ENCODE measurements at places on chromosomes 11 and 22.

GRCh38 chr11:120333801-120334200 lies 2.4 kb upstream of the ARHGEF12 start:
- no peak for DNase-seq

DNA sequence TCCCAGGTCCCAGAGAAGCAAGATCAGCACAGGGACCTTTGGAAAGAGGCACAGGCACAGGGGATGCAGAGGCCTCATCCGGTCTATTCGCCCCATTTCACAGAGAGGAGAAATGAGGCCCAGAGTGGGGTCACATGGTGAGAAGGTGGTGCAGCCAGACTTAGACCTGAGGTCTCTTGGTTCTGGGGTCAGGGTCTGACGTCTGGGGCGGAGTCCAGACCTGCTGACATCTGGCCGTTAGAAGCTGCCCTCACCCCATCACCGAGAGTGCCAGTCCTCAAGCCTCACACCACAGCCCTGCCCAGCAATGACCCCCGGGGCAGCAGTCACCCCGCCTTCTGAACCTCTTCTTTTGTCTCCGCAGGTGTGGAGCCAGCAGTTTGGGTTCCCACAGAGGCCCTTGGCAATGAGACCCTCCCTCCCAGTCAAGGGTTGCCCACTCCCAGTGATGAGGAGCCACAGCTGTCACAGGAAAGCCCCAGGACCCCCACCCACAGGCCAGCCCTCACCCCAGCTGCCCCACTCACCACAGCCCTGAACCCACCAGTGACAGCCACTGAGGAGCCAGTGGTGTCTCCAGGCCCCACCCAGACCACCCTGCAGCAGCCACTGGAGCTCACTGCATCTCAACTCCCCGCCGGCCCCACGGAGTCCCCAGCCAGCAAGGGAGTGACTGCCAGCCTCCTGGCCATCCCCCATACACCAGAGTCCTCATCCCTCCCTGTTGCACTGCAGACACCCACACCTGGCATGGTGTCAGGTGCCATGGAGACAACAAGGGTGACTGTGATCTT lies 62.4 kb downstream of the OTOG start:
- DNase-seq = no peak

DNA sequence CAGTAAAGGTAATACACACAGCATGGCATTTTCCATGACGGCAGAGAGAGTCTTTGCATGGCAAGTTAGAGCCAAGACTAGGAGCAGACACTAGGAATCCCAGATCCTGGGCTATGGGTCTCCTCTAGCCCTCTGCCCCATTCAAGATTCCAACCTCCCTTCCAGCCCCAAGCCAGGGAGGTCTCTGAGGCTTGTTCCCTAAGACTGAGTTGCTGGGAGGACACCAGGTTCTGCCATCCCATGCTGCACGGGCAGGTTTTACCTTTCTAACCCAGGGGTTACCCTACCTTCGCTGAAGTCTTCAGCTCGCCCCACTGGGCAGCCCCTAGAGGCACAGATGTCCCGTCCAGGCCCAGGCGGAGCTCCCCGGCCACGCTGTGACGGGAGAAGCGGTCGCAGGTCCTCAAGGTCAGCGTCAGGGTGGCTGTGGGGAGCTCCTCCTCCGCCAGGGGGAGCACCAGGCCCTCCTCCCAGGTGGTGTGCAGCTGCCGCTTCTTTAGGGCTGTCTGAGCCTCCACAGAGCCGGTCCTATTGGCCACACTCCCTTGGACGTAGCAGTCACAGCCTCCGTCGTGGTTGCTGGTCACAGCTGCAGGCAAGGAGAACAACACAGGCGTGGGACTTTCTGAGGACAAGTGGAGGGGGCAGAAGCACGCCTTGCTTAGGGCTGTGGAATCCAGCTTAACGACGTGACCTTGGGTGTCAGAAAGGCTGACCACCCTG lies 33.8 kb downstream of the SYT13 start:
- peak; percentile 4 for DNase-seq

DNA sequence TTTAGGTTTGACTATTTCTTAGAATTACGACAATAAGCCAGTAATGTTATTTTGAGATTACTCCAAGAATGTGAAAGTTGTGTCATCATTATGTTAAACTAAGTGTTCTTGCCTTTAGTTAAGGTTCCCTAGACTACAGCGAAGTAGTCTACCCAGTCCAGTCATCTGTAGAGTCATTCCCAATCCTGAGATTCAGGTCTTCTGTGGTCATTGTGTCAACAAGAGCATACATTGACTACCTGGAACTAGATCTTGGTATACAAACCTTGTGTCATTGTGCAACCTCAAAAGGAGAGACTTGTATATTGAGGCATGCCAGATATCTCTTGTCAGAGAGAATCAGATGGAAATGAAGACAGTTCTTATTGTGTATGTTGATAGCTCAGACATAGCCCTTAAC lies 115.9 kb downstream of the ATM start:
- no peak for DNase-seq

GRCh38 chr11:112507281-112507680 lies 246.6 kb upstream of the PLET1 start:
- DNase-seq = no peak

- no peak for DNase-seq
Measured at GRCh38 chr11:71170624-71171423, 81.6 kb downstream of the SHANK2 start.

DNA sequence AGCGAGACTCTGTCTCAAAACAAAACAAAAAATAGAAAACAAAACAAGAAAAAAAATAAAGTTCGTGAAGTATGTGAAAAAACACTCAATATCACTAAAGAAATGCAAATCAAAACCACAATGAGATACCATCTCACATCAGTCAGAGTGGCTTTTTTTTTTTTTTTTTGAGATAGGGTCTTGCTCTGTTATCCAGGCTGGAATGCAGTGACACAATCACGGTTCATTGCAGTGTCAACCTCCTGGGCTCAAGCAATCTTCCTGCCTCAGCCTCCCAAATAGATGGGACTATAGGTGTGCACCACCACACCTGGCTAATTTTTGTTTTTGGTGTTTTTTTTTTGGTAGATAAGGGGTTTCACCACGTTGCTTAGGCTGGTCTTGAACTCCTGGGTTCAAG lies 37.5 kb downstream of the ATG16L2 start:
- DNase-seq = no peak

DNA sequence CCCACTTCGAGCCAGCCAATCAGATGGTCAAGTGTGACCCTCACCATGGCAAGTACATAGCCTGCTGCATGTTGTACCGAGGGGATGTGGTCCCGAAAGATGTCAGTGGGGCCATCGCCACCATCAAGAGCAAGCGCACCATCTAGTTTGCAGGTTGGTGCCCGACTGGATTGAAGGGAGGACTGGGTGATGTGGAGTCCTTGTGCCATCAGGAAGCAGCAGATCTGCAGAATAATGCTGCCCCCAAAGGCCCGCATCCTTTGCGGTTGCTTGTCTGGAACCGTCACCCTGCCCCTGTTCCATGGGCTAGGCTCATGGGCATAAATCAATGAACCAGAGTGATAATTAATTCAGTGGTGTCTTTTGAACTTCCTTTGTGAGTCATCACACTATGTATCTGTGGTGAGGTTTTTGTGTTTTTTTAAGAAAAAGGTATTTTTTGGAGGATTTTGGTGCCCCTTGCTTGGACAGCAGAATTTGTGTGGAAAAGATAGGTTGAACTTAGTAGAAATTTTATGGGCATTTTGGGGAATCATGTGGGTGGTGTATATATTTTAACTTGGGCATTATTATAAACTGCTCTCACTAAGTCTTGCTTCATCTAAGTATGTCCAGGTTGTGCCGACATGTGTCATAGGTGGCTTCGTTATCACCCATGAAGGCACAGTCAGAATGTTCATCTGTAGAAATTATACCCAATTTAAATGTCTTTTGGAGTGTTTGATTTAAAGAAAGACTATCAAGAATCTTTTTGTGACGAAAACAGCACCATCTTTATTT lies 22.3 kb downstream of the LRRC74B start:
- DNase-seq = no peak

DNA sequence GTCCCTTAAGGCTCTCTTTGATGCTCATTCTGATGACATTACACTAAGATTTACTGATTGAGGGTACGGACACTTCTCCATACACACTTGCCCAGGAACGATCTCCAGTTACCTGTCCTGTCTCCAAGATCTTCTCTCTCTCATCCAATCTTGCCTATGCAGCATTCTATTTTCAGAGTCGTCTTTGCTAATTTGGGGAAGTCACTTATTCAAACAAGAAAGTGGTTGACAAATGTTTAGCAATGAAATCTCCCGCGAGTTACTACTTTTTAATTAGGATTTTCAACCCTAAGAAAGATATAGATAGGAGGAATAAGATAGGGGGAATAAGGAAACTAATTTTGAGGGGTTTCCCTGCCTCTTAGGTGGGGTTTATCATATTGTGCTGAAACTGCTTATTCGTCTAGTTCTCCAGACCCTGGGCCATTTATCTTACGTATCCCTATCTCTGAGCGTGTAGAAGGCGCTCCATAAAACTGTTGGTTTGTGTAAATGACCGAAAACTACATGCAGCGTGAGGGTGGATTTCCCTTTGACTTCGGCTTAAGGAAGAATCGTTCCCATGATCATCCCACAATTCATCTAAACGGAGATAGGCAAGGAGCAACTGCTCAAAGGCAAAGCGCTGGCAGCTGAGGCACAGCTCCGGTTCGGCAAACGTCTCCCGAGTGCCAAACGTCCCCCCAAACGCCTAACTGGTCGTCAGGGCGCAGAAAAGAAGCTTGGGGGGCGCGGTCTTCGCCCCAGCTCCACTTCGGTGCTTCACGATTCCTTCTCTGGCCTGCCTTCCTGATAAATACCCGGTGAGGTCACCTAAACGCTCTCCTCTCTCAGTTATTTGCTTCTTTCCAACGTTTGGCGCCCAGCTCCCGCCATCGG lies 804 bp downstream of the APIP start:
- no peak for DNase-seq

DNA sequence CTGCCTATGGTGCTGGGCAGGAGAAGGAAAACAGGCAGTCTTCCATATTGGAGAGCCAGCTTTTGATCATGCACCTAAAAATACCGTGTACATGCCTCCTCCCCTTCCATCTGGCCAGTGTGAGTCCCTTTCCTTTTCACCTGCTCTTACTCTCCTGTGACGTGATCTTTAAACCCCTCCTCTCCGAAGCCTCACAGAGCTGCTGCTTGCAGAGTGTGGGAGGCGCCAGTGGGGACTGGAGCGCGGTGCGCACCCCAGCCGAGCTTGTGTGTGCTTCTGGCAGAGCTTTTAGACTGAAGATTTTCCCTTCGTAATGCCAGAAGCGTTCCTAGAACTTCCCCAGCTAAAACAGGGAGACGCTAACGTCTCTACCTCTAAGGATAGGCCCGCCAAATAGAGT lies 29.8 kb downstream of the MUC6 start:
- no peak for DNase-seq

- no peak for DNase-seq
Measured at GRCh38 chr22:23825246-23825905, 13.4 kb downstream of the DERL3 start.

DNA sequence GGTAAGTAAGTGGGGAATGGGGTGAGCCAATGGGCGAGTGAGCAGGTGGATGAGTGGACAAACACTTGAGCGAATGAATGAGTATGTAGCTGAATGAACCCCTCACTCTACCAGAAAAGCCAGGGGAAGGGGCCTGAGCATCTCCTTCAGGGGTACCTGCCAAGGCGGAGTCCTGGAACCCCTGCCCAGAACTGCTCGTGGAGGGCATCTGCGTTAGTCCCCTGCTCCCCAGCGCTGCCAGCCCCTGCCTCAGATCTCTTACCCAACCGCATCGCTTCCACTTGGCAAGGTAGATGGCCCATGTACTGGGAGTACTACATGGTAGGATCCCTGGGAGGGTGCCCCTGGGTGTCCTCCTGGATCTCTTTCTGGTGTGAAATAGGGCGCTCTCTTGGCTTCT lies 7.4 kb upstream of the ANO1 start:
- DNase-seq = no peak

- no peak for DNase-seq
Measured at GRCh38 chr11:20771026-20771425, 101.6 kb downstream of the NELL1 start.

- DNase-seq = no peak
Measured at GRCh38 chr11:112470355-112470754, 209.7 kb upstream of the PLET1 start.

- peak; percentile 26 for DNase-seq
Measured at GRCh38 chr11:10305262-10305963, 540 bp downstream of the ADM start.

- DNase-seq = peak; percentile 91
Measured at GRCh38 chr22:42500161-42500835, 19.3 kb downstream of the RRP7A start.

DNA sequence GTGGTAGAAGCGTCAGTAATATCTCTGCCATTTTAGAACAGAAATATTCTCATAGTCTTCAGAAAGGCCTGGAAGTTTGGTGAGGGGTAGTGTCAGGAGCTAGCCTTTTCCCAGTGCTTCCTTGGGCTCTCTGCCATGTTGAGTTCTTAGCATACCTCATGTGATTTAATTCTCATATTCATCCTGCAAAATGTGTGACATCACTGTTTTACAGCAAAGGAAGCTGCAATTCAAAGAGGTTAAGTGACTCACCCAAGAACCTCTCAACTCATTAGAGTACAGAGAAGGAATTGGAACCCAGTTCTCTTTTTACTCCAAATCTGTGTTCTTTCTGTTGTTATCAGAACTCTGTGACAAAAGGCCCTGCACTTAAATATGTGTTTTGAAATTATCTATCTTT lies 72.1 kb downstream of the RNF169 start:
- no peak for DNase-seq
